ENCODE measurements at places on chromosomes 12 and 14. TPM values are rescaled to one million over a fixed set of nuclear protein-coding genes. Genes with fewer than 3 reads are reported as not detected.

CMKLR1 gene
- 1.7 TPM for total RNA-seq

PTHLH gene
- 1.3 TPM for total RNA-seq

UNG gene
- total RNA-seq = 31.5 TPM

SLC5A8 gene
- not detected for total RNA-seq

STK38L gene
- 57.7 TPM for total RNA-seq

DUSP6 gene
- 68.9 TPM for total RNA-seq

AMDHD1 gene
- total RNA-seq = not detected

MGP gene
- total RNA-seq = 10.6 TPM

INHBE gene
- total RNA-seq = 1.7 TPM

NUP37 gene
- total RNA-seq = 28.3 TPM

PTCSC3 gene
- total RNA-seq = not detected

AHSA1 gene
- 88.9 TPM for total RNA-seq

All from fibroblast of villous mesenchyme (primary cell).